Left ventricle myocardium inferior (tissue), 1 donor: ENCODE measurements at places on chromosomes 6 and 20.

- no peak overlapping the region for H3K4me3 ChIP-seq
- H3K27ac ChIP-seq, result no peak overlapping the region
- no peaks in the 10 kb centered on the region for H3K27me3 ChIP-seq
- no peaks in the 10 kb centered on the region for H3K36me3 ChIP-seq
- no peaks in the 10 kb centered on the region for H3K4me1 ChIP-seq
These were observed 54.2 kb downstream of the OPN5 start for GRCh38 chr6:47836046-47836445.

GRCh38 chr6:38064431-38064830 lies 244.9 kb downstream of the ZFAND3 start:
- H3K36me3 ChIP-seq, result peaks cover 24% of the 10 kb centered on the region
- no peak overlapping the region for H3K27ac ChIP-seq
- peaks cover 27% of the 10 kb centered on the region for H3K4me1 ChIP-seq
- no peak for DNase-seq

GRCh38 chr6:116206231-116206903 lies 47.5 kb downstream of the TSPYL4 start:
- peaks cover 34% of the 10 kb centered on the region for H3K4me1 ChIP-seq
- H3K36me3 ChIP-seq, result no peaks in the 10 kb centered on the region
- H3K27me3 ChIP-seq, result no peaks in the 10 kb centered on the region

- H3K27ac ChIP-seq, result no peak overlapping the region
- DNase-seq, result no peak
- H3K36me3 ChIP-seq, result no peaks in the 10 kb centered on the region
- no peaks in the 10 kb centered on the region for H3K4me1 ChIP-seq
- H3K4me3 ChIP-seq, result no peak overlapping the region
These were observed 50.6 kb downstream of the SLC22A3 start for GRCh38 chr6:160398674-160399271.

GRCh38 chr20:56750430-56750829 lies 121.3 kb downstream of the TFAP2C start:
- H3K27ac ChIP-seq, result no peak overlapping the region
- no peak overlapping the region for H3K4me3 ChIP-seq
- H3K4me1 ChIP-seq, result no peaks in the 10 kb centered on the region
- DNase-seq, result no peak
- no peaks in the 10 kb centered on the region for H3K36me3 ChIP-seq

GRCh38 chr6:139764498-139764986 lies 390.1 kb upstream of the CITED2 start:
- H3K27me3 ChIP-seq, result no peaks in the 10 kb centered on the region
- H3K36me3 ChIP-seq, result no peaks in the 10 kb centered on the region
- H3K27ac ChIP-seq, result peak overlapping the region; percentile 78
- DNase-seq, result no peak
- no peak overlapping the region for H3K4me3 ChIP-seq
